ENCODE measurements at places on chromosomes 16 and 17.
A peak's percentile ranks its signal among the peaks of the same experiment; 100 is the strongest.

DNA sequence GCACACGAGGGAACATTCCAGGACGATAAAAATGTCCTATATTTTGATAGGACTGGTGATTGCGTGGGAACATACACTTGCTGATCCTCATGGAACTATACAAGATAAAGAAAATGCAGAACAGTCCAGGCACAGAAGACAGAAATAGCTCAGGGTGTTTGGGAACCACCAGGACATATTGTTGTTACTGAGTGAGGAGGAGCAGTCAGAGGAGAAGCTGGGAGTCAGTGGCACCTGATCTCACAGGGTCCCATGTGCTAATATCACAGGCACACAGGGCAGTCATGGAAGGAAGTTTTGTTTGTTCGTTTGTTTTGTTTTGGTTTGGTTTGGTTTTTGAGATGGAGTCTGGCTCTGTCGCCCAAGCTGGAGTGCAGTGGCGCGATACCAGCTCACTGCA lies 5.7 kb downstream of the PLD2 start:
- DNase-seq: no peak

- no peak for DNase-seq
These were observed 35.8 kb downstream of the CPD start for GRCh38 chr17:30414486-30414885.

DNA sequence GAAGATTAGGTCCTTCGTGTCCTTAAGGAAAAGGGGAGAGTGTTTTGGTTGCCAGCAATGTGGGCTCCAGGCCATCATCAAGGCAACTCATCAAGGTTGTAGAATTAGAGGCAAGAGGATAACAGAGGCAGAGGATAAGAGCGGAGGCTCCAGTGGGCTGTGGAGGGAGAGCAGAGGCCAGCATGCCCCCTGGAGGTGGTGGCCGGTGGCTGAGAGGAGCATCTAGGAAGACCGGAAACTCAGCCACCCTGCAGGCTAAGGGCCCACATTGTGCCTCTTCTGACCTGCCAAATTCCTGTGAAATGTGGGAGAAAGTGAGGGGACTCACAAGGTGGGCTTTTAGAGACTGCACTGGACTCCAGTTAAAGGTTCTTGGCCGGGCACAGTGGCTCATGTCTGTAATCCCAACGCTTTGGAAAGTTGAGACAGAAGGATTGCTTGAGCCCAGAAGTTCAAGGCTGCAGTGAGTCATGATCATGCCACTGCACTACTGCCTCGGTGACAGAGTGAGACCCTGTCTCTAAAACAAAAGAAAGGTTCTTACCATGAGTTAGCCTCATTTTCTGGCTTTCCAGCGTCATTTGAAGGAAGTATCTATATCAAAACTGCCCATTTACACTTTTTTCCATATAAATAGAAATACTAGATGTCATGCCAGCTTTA lies 62.7 kb upstream of the ADORA2B start:
- DNase-seq: no peak

- DNase-seq: no peak
These were observed 12.4 kb downstream of the TENT4B start for GRCh38 chr16:50165473-50165872.

GRCh38 chr17:38459567-38459966 lies 31.3 kb downstream of the ARHGAP23 start:
- DNase-seq: no peak

GRCh38 chr17:64505340-64506200 lies 519 bp downstream of the DDX5 start:
- peak; percentile 59 for DNase-seq

- DNase-seq: no peak
These were observed 4.1 kb downstream of the HS3ST6 start for GRCh38 chr16:1914084-1914608.

- peak; percentile 63 for DNase-seq
These were observed 37.6 kb downstream of the CTU2 start for GRCh38 chr16:88743693-88744576.

DNA sequence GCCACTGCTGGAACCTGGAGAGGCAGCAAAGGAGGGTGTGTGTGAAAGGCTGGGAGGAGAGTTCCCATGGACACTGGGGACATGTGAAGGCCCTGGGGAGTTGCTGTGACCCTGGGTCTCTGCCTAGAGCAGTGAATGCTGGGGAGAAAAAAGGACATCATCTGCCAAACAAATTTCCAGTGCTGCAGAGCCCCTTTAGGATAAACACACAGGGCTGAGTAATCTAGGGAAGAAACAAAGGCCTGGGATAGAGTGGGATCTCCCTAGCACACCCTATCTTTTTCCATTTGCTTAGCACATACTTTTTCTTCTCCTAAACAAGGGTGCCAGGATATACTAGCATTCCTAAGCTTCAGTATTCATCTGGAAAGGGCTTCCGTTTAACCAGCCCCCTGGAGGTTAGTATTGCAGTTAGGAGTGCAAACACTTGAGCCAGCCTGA lies 3.3 kb upstream of the HIGD1B start:
- DNase-seq: no peak

DNA sequence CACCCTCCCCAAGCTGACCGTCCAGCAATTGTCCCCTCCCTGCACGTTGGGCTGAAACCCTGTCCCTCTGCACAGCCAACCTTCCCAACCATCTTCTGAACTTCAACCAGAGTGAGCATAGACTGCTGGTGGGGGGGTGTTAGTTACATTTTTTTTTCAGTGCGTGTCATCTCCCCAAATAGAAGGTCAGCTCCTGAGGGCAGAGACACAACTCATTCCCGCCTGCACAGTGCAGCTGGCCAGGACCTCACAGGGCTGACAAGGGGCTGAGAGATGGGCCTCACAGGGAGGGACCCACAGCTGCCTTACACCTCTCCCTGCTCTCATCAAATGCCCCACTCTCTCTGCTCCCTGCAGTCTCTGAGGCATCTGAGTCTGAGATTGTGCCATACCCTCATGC lies 8.4 kb downstream of the SRL start:
- no peak for DNase-seq

DNA sequence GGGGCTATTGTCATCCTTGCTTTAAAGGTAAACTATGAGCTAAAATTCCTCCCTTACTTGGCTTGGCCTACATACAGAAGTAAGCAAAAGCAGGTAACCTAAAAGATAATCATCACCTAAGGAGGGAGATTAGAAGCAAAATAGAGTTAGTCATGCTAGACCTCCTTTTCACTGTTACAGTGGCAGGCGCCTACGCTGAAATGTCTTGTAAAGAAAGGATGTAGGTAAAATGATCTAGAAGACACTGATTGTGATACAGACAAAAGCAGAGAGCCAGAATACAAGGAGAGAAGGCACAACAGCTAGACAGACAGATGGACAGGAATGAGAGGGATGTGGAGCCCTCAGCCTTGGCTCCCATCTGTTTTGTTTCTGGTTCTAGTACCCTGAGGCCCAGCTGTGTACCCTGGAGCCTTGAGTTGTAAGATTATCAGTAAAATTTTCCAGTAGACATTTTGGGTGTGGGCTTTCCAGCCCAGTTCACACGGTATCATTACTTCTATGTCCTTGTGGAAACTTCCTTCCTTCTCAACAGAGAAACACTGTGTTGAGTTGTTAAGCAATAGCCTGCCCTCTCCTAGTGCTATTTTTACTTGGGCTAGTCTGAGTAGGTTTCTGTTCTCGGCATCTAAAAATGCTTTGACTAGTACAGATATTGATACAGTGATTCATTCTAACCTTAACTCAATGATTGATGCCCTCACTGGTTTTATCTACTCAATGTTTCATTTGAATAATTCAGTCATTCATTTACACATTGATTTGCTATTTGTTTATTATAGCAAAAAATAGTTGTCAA lies 7.7 kb upstream of the C16orf78 start:
- DNase-seq: no peak

- no peak for DNase-seq
These were observed 291.9 kb upstream of the N4BP1 start for GRCh38 chr16:48901712-48902374.

- no peak for DNase-seq
These were observed 22.2 kb downstream of the CLTC start for GRCh38 chr17:59641799-59642484.
